Omental fat pad (tissue), 4 donors: ENCODE measurements at places on chromosomes 11 and 22.

DNA sequence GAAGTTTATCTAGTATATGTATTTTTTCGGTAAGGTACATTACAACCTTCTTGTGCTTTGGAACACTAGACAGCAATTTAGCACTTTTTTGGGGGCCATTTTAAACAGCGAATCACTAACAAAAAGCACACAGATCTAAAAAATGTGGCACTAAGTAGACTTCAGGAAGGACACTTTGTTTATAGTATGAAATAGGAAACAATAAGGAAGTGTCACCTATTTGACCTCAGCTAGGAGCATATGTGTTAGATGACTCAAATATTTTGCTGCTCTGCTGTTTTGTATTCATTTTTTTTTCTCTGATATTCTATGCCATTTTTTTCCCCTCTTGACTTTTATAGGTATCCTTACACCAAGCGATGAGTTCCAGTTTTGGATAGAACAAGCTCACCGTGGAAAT lies 5.6 kb downstream of the DYNC2H1 start:
- no peak for DNase-seq

- no peak for DNase-seq
Measured at GRCh38 chr11:69430566-69430965, 50.9 kb upstream of the LINC01488 start.

DNA sequence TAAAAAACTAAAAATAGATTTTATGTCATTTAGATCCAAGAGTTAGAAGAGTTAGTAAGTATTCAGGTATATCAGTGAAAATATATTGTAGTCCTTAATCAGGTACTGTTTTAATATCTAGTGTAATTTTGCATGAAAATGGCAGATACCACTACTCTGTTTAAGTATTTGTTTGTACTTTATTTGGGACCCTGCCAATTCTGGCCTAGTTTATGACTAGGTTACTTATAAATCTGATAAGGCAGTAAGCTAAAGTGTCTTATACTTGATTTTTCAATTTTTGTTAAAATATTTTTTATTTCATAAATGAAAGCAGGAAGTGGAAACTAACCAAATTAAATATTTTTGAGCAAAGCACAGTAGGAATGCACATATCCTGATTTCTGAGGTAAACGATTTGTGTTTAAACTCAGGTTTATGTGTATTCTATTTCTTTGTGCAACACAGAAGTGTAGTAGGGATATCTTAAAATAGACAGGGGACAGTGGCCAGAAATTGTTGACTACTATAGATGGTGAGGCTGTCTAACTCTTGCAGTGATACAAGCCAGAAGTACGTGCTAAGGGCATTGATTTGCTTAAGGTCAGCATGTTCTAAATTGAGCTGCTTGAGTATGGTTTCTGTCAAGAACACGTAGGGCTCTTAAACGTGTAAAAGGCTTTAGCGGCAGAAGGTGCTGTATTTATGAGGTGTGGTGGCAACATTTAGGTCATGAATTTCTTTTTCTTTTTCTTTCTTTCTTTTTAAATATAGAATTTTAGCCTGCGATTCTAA lies 34.0 kb downstream of the HIPK3 start:
- no peak for DNase-seq

- DNase-seq, result no peak
Measured at GRCh38 chr11:27239305-27239942, 123.6 kb downstream of the CCDC34 start.

GRCh38 chr22:19405133-19405532 lies 26.4 kb downstream of the HIRA start:
- DNase-seq, result no peak

GRCh38 chr11:71384561-71384960 lies 63.6 kb downstream of the DHCR7 start:
- DNase-seq, result no peak

DNA sequence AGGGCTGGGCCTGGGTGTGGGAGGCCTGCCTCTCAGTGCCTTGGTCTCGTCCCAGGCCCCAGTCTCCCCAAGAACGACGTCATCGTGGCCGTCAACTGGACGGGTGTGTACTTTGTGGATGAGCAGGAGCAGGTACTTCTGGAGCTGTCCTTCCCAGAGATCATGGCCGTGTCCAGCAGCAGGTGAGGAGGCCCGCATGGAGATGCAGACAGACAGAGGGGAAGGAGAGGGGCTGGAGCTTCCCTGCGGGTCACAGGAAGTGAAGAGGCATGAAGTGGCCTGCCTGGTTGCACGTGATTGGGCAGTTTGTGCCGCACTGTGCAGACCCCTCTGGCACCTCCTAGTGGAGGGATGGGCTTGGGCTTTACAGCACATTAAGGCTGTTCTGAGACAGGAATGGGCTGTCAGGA lies 70.4 kb downstream of the MYO7A start:
- DNase-seq, result peak; percentile 21

GRCh38 chr11:45662665-45663485 lies 2.5 kb downstream of the CHST1 start:
- DNase-seq, result no peak
